ENCODE measurements at places on chromosomes 4 and X.

- DNase-seq, result no peak
These were observed 39.8 kb downstream of the SPCS3 start for GRCh38 chr4:176359590-176359989.

DNA sequence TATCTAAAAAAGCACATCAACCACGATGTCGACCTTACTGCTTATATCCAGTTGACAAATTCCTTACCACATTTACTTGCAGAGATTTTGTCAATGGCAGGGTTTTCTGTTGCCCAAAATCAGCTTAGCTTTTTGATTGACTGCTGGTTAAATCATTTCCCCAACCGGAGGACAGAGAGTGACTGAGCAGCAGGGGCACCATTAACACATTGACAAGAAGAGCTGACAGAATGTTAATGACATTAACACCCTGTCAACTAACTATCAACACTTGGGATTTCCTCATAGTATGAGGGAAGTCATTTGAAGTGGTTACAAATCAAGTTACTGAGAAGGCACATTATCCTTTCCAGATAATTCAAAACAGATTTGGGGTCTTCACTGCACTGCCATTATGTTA is 368.4 kb downstream of the RPA4 start:
- no peak for DNase-seq

- DNase-seq, result no peak
These were observed at the start of gene HTR2C for GRCh38 chrX:114583646-114584374. HTR2C (plus strand) TSS chrX:114584086; CDS start chrX:114726937, 142,851 bp downstream.

- no peak for DNase-seq
These were observed 107.8 kb upstream of the PDHA2 start for GRCh38 chr4:95732061-95732460.

DNA sequence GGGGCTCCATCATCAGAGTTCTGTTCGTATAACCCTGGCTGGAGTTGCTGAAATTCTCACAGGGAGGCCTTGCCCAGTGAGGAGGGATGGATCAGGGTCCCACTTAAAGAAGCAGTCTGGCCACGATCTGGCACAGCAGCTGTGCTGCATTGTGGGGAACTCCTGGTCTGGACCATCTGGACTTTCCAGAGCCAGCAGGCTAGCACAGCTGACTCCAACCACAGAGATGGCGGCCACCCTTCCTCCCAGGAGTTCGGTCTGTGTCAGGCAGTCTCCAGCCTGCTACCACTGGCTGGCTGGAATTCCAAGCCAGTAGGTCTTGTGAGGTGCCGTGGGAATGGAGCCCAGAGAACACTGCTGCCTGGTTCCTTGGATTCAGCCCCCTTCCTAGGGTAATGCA is 62.0 kb downstream of the SLAIN2 start:
- no peak for DNase-seq

DNA sequence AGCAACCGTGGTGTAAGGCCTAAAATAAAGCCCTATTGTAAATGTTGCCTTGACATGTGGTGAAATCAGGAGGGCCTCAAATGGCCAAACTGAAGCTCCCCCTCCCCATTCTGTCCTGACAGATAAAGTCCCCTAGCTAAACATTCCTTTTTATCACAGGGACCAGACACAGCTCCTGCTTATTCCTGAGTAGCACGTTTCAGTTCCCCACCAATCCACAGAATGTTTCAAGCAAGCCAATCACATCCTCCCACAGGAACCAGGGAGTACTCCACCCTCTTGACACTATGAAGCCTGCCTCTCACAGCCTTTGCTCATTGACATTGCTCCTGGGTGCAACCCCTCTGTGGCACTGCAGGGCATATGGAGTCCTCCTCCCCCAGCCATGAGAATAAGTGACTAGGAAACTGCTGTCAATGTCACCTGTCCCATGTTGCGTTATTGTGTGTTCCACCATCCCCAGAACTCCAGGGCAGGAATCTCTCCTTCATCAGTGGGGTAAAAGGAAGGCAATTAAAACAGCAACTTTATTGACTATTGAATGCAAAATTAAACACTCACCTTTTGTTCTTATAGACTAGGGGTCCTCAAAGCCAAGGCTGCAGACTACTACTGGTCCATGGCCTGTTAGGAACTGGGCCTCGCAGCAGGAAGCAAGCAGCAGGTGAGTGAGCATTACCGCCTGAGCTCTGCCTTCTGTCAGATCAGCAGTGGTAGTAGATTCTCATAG is 128.1 kb downstream of the COL25A1 start:
- no peak for DNase-seq

- no peak for DNase-seq
These were observed 1698.3 kb downstream of the STIM2 start for GRCh38 chr4:28558895-28559294.

DNA sequence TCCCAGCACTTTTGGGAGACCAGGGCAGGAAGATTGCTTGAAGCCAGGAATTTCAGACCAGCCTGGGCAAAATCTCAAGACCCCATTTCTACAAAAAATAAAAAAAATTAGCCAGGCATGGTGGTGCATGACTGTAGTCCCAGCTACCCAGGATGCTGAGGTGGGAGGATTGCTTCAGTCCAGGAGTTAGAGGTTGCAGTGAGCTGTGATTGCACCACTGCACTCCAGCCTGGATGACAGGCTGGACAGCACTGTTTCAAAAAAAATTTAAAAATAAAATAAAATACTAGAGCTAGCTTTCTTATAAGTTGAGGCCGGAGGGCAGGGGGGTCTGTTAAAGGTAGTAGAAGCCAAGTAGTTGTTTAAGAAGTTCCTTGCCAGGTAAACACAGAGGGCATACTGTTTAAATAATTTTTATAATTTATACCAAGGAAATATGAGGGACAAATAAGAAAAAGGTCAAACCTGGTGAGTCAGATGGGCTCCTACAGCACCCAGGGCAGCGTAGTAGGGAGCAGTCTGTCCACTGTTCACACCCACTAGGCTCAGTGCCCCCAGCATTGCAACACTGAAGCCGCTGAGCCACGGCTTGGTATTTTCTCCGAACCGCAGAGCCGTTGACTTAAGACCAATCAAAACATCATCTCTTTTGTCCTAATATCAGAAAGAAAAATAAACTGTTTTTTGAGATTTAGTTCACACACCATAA is 17.3 kb downstream of the COQ2 start:
- DNase-seq, result no peak

- DNase-seq, result no peak
These were observed 379.9 kb upstream of the LCORL start for GRCh38 chr4:18401425-18401824.

Measured in NCI-H1694 treated with DMSO at 0.1 percent for 48 hours (cell line).